ENCODE measurements at places on chromosomes 1 and 21. TPM values are rescaled to one million over a fixed set of nuclear protein-coding genes. Genes with fewer than 3 reads are reported as not detected.

GRCh38 chr1:65309304-65310077 is at the start of gene DNAJC6:
Gene DNAJC6 (plus strand): TSS chr1:65309543. CDS start chr1:65309746, 203 bp downstream.
- peak; percentile 72 for DNase-seq

Gene RNF220
- total RNA-seq: 62.0 TPM

DNA sequence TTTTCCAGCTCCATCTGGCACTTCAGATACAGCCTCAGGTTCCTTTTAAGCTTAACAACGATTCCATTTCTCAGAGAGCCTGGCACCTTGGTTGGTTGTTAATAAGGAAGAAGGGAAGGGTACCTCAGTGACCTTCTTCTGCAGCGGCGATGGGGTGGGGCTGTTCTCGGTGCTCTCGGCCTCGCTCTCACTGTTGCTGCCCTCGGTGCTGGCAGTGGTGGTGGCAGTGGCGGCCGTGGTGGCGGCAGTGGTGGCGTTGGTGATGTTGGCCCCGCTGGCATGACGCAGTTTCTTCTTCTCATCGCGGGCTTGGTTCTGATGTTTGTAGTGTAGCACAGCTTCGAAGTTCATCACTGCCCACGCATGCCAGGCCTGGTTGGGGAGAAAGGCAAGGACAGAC is 30.7 kb upstream of the EXOSC10 start:
- DNase-seq: no peak

- no peak for DNase-seq
Measured at GRCh38 chr1:156682166-156682890, 5.1 kb upstream of the NES start.

Gene CATSPERE
- total RNA-seq: 0.22 TPM

DNA sequence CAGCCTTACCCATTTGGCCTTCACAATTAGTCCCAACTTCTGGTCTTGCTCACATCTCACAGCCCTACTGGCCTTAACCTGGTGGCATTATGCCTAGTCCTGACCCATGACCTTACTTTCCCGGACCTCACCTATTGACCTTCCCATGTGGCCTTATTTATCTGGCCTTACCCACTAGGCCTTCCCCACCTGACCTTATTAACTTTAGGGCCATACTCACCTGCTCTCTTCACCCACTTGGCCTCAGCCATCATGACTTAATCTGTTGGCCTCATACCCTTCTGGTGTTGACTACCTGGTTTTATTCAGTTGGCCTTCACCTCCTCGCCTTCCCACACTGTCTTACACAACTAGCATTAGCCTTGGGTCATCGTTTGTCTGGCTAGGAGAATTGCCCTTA is 35.7 kb downstream of the EXOC8 start:
- no peak for DNase-seq

DNA sequence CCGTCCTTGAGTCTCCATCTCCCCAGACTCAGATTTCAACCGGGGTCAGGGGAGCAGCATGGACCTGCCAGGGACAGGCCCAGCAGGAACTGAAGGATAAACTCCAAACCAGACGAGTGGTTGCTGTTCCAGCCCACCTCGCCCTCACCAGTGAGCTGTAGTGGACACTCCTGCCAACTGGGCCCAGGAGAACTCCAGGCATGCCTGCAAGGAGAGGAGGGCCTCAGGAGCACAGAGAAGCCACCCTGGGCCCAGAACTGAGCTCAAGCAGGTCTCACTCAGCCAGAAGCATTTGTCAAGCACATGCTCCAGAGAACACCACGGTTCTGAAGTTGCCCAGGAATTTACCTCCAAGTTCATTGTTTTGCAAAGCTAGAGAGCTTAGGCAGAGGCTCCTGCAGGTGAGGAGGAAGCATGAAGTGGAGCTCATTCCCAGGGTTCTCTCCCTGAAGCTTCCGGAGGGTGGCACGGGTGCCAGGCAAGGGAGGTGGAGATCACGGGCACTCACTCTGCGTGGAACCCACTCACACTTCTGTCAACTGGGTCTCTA is 61.0 kb downstream of the MATN1 start:
- DNase-seq: no peak

- DNase-seq: no peak
Measured at GRCh38 chr21:16084776-16085364, 355.1 kb downstream of the USP25 start.

Data from colonic mucosa (tissue), 4 donors.